Activated CD4-positive, alpha-beta T cell treated with anti-CD3 and anti-CD28 coated beads for 36 hours (primary cell): ENCODE measurements at places on chromosomes 7 and 10. TPM values are rescaled to one million over a fixed set of nuclear protein-coding genes. Genes with fewer than 3 reads are reported as not detected.

Gene SFTPD
- not detected for total RNA-seq

Gene TMEM196
- not detected for total RNA-seq

Gene PILRA
- total RNA-seq, result 0.80 TPM

Gene TMEM270
- total RNA-seq, result not detected

Gene CCL24
- not detected for total RNA-seq

Gene NUDT13
- total RNA-seq, result 1.6 TPM

Gene SPDYE16
- 0.18 TPM for total RNA-seq

Gene SLC29A4
- 1.7 TPM for total RNA-seq

Gene MMD2
- not detected for total RNA-seq

Gene HHEX
- total RNA-seq, result not detected

Gene PON2
- 4.9 TPM for total RNA-seq

Gene SKIDA1
- total RNA-seq, result 0.32 TPM

Gene WIPF3
- total RNA-seq, result not detected

Gene GPNMB
- total RNA-seq, result 0.66 TPM

Gene SPDYE6
- not detected for total RNA-seq

Gene THNSL1
- 8.0 TPM for total RNA-seq

Gene LIPK
- not detected for total RNA-seq

Gene SP8
- total RNA-seq, result not detected

Gene LIPM
- total RNA-seq, result not detected

Gene LRRC18
- total RNA-seq, result not detected

Gene AMZ1
- total RNA-seq, result 0.14 TPM

Gene PNLIPRP2
- total RNA-seq, result not detected

Gene HOGA1
- not detected for total RNA-seq

Gene ADCK2
- total RNA-seq, result 25.7 TPM

Gene CYP26C1
- total RNA-seq, result 0.09 TPM

Gene ANKRD22
- 0.37 TPM for total RNA-seq

Gene CHPF2
- 27.3 TPM for total RNA-seq

Gene KEL
- total RNA-seq, result 0.44 TPM

Gene LRIT1
- not detected for total RNA-seq

Gene OPN1SW
- total RNA-seq, result not detected

Gene HABP2
- not detected for total RNA-seq

Gene DYNC1I1
- total RNA-seq, result not detected

Gene MSMB
- not detected for total RNA-seq

Gene PDLIM1
- total RNA-seq, result 0.53 TPM

Gene IL6
- total RNA-seq, result 4.5 TPM

Gene RBP4
- total RNA-seq, result not detected

Gene KIAA1549
- total RNA-seq, result 0.53 TPM

Gene SAMD9
- 10.7 TPM for total RNA-seq

Gene AKR1C8
- total RNA-seq, result not detected
